ENCODE measurements at places on chromosomes 3 and 15.
A peak's percentile ranks its signal among the peaks of the same experiment; 100 is the strongest.

DNA sequence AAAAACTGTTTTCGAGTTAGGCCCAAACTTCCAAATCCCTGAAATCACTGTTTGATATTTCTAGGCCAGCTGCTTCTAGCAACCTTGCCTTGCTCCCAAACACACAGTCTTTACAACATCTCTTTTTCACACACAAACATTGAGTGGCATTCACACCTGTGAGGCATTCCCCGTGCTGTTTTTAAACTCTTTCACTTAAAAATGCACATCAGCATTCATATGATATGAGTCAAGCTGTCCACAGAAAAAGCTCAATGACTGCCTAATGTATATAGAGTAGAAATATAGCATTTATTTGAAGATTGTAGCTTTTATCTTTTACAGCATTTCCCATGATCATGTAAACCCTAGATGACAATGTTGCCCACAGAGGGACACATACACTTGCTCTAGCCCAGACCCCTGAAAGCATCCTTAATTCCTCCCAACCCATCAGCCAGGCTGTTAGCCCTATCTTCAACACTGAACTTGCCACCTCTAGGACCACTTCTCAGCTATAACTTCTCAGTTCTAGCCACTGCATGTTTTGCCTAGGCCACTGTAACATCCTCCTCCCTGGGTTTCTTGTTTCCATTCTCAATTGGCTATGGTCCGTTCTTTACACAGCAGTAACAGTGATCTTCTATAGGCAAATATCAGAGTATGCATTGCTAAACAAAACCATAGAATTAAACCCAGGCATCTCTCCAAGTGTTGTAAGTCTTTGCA lies 782.6 kb downstream of the DIPK2A start:
- no peak for DNase-seq

GRCh38 chr3:101577286-101577685 lies 3.3 kb downstream of the PCNP start:
- DNase-seq = no peak

- DNase-seq = no peak
Observed at GRCh38 chr3:21152555-21152954, 598.5 kb downstream of the ZNF385D start.

- DNase-seq = no peak
Observed at GRCh38 chr3:191262650-191263049, 63.6 kb downstream of the OSTN start.

- no peak for DNase-seq
Observed at GRCh38 chr15:34613301-34613700, 29.9 kb upstream of the GOLGA8B start.

GRCh38 chr3:66756468-66757036 lies 241.6 kb upstream of the KBTBD8 start:
- no peak for DNase-seq

DNA sequence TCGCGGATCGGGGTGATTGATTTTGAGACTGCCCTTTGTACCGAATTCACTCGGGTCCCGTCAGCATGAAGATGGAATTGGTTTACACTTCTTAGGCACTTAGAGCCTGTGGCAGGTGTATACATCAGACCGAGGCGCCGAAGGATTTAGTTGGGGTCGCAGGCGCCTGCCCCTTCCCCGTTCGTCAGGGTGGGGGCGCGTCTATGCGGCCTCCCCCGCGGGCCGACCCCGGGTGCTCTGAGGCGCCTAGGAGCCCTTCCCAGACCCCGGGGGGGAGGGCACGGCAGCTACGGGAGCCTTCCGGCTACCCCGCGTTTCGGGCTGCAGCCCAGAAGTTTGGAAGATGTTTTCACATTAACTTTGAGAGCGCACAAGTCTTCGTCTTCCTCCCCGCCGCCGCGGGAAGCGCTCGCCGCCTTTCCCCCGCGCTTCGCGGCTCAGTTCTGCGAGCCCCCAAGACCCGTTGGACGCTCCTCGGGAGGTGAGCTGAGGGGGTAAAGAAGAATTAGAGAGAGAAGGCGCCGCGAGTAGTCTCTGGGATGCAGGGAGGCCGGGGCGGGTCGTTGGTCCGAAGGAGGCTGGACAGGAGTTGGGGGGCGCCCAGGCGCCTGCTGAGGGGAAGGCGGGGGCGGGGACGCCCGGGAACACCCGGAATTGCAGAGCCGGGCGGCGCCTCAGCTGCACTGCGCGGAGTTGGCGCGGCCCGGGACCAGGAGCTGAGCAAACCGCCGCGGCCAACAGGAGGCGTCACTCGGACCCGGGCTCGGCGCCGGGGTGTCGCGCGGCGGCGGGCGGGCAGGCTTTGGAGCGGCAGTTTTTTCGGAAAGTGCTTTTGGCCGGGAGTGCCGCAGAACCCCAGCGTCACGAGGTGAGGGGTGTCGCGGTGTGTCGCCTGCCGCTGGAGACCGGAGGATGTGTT lies 780 bp downstream of the TIPARP start:
- peak; percentile 34 for DNase-seq

- DNase-seq = peak; percentile 65
Observed at GRCh38 chr3:188037195-188037718, 116.7 kb upstream of the LPP start.

GRCh38 chr15:97598353-97598798 lies 362.1 kb upstream of the ARRDC4 start:
- DNase-seq = no peak

DNA sequence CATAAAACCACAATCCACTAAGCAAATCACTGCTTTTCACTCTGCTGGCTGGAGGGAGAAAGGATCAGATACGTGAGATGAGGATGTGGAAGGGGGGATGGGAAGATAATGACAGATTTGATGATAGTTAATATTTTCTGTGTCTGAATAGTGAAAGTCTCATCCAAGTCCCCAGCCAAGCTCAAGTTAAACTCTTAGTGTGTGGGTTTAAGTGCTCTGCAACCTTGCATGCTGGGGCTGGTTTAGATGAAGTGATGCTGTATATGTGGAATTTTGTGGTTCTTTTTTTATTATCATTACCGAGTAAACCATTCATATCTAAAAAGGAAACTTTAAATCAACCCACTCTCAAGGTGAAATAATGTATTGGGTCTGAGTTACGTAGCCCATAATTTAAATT lies 111.0 kb downstream of the TPRG1 start:
- DNase-seq = no peak

DNA sequence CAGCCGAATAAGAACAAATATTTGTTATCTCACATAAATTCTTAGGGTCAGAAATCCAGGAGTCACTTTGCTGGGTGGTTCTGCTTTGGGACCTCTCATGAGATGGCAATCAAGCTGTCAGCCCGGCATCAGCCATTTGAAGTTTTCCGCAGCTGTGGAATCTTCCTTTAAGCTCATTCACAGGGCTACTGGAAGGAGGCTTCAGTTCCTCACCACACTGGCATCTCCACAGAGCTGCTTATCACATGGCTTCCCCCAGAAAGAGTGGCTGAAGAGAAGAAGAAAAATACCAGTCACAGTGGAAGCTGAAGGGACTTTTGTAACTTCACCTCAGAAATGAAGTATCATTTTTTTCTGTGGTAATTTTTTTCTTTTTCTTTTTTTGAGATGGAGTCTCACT lies 267.7 kb downstream of the CHL1 start:
- no peak for DNase-seq

DNA sequence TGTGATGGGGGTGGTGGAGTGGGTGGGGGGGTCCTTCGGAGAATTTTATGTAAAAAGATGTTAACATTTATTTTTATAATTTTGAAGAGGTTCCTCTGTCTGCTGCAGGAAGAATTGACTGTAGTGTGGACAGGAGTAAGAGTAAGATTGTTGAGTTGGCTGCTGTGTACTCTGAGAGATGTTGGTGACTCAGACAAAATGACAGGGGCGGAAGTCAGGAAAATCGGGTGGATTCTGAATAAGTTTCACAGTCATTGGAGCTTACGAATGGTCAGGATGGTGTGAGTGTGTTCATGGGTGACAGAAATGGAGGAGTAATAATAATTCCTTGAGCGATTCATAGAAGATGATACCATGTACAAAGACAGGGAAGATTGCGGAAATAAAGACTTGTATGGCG lies 420.0 kb downstream of the ROBO2 start:
- DNase-seq = peak; percentile 32

DNA sequence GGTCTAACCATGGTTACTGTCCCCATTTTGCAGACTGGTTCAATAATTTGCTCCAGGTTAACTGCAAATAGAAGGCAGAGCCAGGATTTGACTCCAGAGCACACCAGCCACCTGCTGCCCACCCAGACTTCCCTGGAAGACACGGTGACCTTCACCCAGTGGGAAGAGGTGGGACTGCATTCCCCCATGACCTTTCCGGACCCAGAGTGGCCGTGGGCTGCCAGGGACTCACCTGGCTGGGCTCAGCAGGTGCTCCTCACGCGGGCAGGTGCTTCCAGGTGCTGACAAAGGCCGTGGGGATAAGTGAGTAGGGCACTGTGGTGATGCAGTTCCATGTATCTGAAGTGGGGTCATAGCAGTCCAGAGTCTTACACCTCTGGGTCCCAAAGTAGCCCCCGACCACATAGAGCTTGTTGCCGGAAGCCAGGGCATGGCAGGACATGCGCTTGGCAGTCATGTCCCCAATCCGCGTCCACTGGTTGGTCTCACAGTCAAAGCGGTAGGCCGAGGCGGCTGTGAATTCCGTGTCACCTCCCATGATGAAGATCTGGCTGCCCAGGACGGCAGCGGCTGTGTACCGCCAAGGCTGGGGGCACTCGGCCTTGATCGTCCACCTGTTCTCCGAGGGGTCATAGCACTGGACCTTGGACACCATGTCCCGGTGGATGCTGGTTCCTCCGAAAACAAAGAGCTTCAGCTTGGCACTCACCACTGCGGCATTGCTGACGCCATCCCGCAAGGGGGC lies 26.8 kb downstream of the KLHL25 start:
- DNase-seq = no peak

GRCh38 chr15:83204697-83205096 lies 2.9 kb downstream of the HDGFL3 start:
- no peak for DNase-seq

- no peak for DNase-seq
Observed at GRCh38 chr15:95972812-95973211, 357.7 kb upstream of the NR2F2 start.

DNA sequence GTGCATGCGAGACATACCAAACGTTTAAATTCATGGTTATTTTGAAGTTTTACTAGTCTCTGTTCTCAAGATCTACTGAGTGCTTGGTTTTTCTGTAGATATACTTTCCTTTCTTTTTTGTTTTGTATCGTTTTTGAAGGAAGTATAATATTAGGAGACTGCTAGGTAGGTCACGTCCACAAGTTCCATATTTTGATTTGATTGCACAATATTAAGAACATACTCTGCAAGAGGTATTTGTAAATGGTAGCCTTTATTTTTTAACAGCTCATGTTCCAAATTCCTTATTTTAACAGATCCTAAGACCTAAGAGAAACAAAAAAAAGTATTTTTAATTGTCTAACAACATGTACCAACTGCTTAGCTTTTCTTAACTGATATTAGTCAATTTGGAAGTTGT lies 156.7 kb downstream of the SERPINI1 start:
- DNase-seq = no peak

- DNase-seq = no peak
Observed at GRCh38 chr15:29131840-29132420, 137.7 kb downstream of the NSMCE3 start.

DNA sequence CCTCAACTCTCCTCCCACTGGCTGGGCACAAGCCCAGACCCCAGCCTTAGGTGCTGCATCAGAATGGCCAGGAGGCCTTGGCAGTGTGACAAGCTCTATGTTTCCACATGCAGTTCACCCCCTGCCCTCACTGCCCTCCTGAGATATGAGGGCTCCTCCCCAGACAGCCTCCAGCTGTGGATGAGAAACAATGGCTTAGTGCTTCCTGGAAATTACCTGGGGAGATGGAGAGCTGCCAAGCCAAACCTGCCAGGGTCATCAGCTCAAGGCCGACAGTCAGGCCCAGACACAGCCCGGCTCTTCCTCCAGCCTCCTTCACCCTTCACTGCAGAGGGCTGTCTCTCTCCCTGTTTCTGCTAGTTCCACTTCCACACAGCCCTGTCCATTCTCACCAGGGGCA lies 76.3 kb downstream of the MYLK start:
- DNase-seq = no peak

- peak; percentile 94 for DNase-seq
Observed at GRCh38 chr3:102156426-102156825, 278.4 kb upstream of the ZPLD1 start.

Data from PC-3 (cell line).